ENCODE measurements at places on chromosomes 5 and 9.
A peak's percentile ranks its signal among the peaks of the same experiment; 100 is the strongest.

DNA sequence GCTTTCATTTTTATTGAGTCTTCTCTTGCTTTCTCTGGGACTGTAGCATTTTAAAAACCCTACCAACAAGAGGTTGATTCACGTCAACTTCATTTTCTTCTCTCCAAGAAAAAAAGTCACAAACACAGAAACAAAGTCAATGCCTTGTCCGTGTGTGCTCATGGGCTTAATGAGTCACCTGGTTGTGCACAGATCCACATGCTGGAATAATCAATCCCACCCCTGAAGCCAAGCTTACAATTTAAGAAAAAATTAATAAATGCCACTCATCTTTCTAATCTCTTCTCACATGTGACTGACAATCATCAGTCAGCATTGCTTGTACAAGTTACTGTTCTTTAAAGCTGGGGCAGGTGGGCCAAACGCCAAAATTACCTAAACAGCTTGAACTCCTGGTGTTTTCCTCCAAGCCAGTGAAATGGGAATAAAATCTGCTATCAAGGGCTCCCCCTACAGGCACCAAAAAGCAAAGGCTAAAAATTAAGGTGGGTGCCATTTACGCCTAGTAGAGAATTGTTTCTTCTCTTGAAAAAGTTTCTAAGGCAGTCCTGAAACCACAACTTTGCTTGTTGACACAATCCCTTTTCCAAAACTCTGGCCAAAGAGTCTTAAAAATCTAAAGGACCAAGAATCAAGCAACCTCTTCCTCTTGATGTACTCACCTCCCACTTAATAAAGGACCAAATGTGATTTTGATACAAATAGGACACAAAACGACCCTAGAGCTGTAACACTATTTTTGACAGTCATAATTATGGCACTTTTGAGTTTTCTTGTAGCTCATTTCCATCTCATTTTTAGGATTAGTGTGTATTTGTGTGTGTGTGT is 21.3 kb downstream of the TRMO start:
- peak; percentile 65 for DNase-seq

DNA sequence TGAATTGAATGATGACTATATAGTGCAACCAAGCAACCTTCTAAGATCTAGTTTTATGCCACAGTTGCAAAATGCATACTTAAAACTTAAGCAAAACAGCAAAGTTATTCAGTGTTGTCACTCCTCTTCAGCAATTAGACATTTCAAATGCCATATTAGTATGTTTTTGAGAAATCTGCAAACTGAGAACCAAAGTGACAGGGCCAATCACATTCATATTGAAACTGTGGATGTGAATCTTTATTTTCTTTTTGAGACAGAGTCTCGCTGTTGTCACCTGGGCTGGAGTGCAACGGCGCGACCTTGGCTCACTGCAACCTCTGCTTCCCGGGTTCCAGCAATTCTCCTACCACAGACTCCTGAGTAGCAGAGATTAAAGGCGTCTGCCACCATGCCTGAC is 249.2 kb upstream of the EFNA5 start:
- no peak for DNase-seq

- peak; percentile 74 for DNase-seq
These were observed 25.0 kb upstream of the SPTLC1 start for GRCh38 chr9:92140074-92140753.

GRCh38 chr9:83281306-83282255 is 218.6 kb upstream of the RASEF start:
- DNase-seq, result peak; percentile 90

DNA sequence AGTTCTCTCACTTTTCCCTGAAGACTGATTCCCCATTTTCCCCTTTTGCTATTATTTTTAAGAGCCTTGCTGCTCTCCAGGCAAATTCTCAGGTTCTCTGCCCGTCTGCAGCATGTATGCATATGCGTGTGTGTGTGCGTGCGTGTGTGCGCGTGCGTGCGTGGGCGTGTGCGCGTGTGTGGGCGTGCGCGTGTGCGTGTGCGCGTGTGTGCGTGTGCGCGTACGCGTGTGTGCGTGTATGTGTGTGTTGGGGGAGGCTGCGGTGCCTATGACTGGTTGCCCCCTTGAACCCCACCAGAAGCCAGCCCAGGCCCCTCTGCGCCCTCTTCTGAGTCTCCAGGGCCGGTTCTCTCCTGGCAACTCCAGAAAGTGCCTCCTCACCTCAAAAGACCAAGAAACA is 987 bp upstream of the FOXI1 start:
- DNase-seq, result no peak

DNA sequence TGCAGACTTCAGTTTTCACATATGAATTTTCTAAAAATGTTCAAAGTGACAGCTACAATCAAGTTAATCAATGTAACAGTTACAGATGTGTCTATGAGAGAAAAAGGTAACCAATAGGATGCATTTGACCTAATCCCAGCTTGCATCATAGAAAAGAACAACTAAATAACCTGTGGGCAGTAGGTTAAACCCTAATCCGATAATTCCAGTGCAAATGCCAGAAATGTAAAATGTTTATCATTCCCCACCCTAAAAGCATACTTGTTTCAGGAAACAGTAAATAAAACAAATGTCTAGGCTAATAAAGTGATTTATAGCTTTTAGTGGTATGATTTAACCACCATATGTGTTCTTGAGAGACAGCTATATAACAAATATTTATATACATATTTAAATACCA is 592.6 kb downstream of the PRELID2 start:
- DNase-seq, result no peak

DNA sequence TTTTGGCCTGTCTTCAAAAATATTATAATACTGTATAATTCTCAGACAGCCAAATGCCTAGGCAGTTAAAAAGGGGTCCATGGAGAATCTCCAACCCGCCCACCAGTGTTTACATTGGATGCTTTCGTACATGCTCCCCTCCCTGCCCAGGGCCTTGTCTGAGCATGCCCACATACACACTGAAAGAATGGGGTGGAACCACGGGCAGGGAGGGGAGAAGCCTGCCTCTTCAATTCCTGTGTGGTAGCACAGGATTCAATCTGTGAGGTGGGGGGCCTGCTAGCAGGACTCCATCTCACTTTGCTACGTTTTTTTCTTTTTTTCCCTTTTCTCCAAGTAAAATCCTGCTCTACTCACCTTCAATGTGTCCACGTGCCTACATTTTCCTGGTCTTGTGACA is 314.7 kb upstream of the GRAMD2B start:
- DNase-seq, result no peak

- no peak for DNase-seq
These were observed 101.4 kb downstream of the ZNF462 start for GRCh38 chr9:106964329-106964728.

GRCh38 chr5:6475626-6476312 is 27.1 kb downstream of the UBE2QL1 start:
- no peak for DNase-seq

DNA sequence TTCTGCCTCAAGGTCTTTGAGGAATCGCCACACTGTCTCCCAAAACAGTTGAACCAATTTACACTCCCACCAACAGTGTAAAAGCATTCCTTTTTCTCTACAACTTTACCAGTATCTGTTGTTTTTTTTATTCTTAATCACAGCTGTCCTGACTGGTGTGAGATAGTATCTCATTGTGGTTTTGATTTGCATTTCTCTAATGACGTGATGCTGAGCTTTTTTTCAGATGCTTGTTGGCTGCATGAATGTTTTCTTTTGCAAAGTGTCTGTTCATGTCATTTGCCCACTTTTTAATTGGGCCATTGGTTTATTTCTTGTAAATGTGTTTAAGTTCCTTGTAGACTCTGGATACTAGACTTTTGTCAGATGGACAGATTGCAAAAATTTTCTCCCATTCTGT is 400.0 kb downstream of the DEPDC1B start:
- DNase-seq, result peak; percentile 17

- peak; percentile 53 for DNase-seq
These were observed 82.3 kb upstream of the AGXT2 start for GRCh38 chr5:35129921-35130485.

GRCh38 chr9:135221951-135222631 is 134.6 kb downstream of the OLFM1 start:
- no peak for DNase-seq

DNA sequence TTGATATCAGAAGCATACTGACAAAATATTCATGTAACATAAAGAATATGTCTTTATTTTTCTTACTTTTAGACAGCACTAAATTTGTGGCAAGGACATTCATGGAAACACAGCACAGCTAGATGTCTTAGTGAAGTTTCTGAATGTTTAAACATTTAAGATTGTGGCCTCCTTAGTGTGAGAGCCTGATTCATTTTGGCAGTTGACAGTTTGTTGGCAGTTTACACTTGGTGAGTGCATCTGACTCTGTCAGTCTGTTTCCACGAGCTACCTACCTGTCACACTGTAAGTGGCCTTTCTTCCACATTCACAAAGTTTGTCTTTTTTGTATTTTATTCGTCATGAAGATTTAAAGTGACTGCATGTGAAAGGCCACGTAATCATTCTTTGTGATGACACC is 436.8 kb downstream of the TUSC1 start:
- no peak for DNase-seq

DNA sequence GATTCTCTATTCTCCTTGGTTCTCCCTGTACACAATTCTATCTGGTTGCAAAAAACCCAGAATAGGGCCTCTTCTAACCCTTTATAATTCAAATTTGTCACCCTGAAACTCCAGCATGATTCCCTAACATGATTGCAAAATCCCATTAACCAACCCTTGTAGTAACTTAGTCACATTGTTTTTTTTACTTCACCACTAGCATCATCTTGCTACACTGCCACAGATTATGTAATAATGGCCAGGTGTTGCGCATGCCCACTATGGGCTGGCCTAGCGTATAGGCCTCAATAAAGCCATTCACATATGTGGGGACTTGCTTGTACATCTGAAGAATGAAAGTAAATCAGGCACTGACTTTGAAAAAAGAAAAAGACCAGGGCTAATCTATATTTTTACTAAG is 25.7 kb downstream of the FAM170A start:
- peak; percentile 3 for DNase-seq

DNA sequence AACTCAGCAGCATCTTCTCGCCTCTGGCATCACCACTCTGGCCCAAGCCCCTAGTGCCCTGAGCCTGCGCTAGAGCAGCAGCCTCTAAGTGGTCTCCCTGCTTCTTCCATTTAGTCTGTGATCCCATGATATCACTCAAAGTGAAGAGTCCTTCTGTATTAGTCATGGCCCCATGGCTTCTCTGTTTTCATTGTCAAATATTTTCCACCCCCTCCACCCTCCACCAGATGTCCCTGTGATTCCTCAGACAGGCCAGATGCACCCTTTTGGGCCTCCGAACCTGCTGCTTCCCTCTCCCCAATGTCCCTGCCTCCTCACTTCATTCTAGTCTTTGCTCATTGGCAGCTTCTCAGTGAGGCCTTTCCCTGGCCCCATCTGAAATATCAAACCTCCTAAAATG is 299.2 kb downstream of the SPOCK1 start:
- DNase-seq, result peak; percentile 88

DNA sequence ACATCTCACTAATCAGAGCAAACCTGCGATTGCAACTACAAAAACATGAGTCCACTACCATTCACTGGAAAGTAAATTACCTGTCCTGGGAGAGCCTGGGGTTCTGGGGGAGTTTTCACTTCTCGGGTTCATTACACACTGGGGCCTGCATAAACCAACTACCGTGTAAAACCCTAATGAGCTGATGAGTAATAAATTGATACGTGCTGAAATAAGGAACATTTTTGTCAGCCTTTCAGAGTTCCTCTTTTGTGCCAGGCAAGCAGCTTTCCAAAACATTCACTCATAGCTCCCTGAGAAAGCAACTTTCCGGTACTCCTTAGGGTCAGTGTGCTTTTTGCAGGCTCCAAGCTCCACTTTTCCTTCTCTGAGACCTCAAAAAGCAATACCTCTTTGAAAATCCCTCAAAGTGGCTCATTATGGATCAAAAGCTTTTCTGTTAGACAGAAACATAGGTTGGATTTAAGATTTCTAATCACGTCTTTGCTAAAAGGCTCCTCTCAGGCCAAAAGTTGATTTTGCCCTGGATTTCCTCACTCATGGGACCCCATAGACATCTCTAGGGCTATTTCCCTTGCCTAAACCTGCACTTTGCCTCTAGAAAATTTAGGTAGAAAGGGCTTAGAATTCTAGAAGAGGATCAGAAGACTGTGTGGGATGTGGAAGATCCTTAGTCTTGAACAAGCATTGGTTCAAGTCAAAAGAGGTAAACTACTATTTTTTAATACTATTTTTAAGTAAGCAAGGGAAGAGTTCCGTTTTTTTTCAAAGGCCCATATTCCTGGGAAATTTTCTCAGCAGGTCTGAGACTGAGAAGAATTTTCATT is 74.8 kb downstream of the ST8SIA4 start:
- DNase-seq, result no peak

DNA sequence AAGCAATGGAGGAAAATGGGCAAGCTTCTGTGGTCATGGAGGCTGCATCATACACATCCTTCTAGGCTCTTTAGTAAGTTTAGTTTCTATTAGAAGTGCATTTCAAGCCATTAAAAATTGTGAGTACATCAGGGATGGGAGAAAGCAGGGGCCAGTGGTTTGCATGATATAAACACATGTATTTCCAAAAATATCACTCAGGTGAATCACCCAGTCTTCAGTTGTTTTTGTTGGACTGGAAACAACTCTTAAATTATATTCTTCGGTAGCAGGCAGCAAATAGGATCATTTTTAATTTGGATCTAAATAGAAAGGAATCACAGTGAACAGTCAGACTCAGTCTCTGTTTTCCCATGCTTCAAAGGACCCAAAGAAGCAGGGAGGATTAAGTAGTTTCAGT is 657.9 kb downstream of the TLR4 start:
- DNase-seq, result no peak

- DNase-seq, result peak; percentile 29
These were observed 2.0 kb downstream of the FBXL17 start for GRCh38 chr5:108379722-108380530.

DNA sequence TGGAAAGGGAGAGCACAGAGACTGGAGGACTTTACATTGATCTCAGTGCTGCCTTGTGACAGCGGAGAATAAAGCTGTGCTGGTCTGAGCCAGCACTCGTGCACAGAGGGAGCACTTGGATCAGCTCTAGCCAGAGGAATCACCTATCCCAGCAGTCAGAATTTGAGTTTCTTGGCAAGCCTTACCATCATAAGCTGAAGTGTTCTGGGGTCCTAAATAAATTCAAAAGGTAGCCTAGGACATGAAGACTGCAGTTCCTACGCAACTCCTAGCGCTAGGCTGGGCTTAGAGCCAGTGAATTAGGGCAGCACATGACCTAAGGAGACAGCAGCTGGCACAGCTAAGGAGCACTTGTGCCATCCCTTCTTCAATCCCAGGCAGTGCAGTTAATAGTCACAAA is 119.5 kb downstream of the HMHB1 start:
- no peak for DNase-seq

DNA sequence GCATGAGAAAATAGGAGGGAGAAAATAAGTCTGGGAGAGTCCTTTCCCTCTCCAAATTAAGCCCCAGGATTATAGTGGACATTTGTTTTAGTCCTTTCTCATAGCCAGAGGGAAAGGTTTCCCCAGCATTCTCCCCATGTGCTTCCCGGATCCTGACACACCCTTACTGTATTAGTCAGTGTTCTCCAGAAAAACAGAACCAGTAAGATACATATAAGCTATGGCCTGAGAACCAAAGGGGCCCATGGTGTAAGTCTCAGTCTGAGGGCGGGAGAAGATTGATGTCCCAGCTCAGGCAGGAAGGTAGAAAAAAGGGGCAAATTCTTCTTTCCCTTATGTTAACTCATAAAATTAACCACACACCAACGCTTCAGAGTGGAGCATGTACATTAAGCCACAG is 25.6 kb upstream of the SPATA31D4 start:
- peak; percentile 23 for DNase-seq

- no peak for DNase-seq
These were observed 11.0 kb downstream of the STC2 start for GRCh38 chr5:173317091-173317730.

- DNase-seq, result peak; percentile 90
These were observed 46.5 kb upstream of the NR5A1 start for GRCh38 chr9:124553738-124554137.

All from EH (cell line).